Renal cortical epithelial cell (primary cell): ENCODE measurements at places on chromosomes 6 and 20. TPM values are rescaled to one million over a fixed set of nuclear protein-coding genes. Genes with fewer than 3 reads are reported as not detected.

ZBTB9 gene
- total RNA-seq: 4.7 and 9.7 TPM in 2 replicates

OOEP gene
- not detected in 2 replicates for total RNA-seq

COL11A2 gene
- 0.17 and 0.20 TPM in 2 replicates for total RNA-seq

NRN1 gene
- 0.45 and 3.6 TPM in 2 replicates for total RNA-seq

LY6G5B gene
- 2.6 TPM in 1 of 2 replicates, not detected in the other for total RNA-seq

ADGB gene
- total RNA-seq: not detected in 2 replicates

PRPF6 gene
- total RNA-seq: 66.0 and 94.5 TPM in 2 replicates

AURKA gene
- 9.1 and 48.3 TPM in 2 replicates for total RNA-seq

HS3ST5 gene
- not detected in 2 replicates for total RNA-seq

ASIP gene
- not detected in 2 replicates for total RNA-seq

GLP1R gene
- total RNA-seq: not detected in 2 replicates

BPIFA3 gene
- total RNA-seq: not detected in 2 replicates

MLIP gene
- 0.15 TPM in 1 of 2 replicates, not detected in the other for total RNA-seq

TBXT gene
- total RNA-seq: not detected in 2 replicates

HLA-DQB1 gene
- total RNA-seq: 1.8 and 28.0 TPM in 2 replicates

DCDC2 gene
- total RNA-seq: 286 and 494 TPM in 2 replicates

FAM83C gene
- not detected in 2 replicates for total RNA-seq
